ENCODE measurements at places on chromosomes 13 and 19.
A peak's percentile ranks its signal among the peaks of the same experiment; 100 is the strongest.

DNA sequence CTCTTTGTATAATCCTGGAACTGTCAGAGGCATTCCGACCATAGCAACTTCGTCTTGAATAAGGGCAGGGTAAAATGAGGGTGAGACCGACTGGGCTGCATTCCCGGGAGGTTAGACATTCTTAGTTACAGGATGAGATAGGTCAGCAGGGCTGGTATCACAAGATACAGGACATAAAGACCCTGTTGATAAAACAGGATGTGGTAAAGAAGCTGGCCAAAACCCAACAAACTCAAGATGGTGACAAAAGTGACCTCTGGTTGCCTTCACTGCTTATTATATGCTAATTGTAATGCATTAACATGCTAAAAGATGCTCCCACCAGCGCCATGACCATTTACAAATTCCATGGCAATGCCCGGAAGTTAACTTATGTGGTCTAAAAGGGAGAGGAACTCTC, 27.7 kb upstream of the MBNL2 start:
- DNase-seq, result no peak

GRCh38 chr13:40316301-40316700, 350.1 kb downstream of the FOXO1 start:
- no peak for DNase-seq

DNA sequence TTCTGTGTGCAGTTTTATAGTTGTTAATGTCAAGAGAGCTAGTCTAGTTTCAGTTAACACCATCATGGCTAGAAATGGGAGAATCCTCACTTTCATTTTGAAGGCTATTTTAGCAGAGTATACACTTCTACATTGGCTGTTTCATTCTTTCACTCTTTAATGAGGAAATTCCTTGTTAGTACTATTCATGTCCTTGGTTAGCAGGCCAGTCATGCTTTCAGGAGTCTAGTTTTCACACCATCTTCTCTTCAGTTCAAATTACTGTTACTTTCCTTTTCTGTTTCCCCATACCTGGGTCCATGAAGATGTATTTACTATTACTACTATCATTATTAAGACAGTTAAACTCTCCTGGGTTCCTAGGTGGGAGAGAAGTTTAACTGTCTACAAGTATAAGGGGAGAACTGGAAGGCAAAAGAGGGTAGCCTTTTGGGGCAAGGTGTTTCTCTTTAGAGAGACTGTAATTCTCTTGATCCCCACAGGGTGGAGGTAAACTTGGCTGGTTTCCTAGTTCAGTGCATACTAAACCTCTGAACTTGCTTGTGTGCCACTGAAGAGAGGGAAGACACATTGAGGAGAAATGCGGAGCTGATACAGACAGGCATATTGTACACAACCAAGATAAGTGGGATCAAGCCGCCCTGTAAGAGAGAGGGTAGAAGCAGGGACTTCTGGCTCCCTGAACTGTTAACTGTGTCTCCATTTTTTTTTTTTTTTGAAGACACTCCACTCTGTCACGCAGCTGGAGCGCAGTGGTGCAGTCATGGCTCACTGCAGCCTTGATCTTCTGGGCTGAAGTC, 41.3 kb upstream of the IGFL4 start:
- peak; percentile 3 for DNase-seq

DNA sequence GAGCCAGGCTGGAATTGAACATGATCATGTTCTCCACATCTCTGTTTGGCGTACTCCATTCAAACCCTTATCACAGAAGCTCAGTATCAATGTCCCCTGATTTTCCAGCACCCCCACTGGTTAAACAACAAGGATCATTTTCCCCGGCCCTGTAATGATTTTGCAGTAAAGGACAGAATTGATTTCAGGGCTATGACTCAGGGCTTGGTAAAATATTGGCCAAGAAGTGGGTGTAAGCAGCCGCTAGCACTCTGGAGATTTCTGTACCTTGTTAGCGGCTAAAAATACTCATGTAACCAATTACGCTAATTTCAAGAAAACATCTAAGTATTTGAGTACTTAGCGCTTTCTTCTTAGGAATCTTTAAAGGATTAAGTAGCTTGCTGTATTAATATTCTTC, 69.5 kb upstream of the FNDC3A start:
- no peak for DNase-seq

DNA sequence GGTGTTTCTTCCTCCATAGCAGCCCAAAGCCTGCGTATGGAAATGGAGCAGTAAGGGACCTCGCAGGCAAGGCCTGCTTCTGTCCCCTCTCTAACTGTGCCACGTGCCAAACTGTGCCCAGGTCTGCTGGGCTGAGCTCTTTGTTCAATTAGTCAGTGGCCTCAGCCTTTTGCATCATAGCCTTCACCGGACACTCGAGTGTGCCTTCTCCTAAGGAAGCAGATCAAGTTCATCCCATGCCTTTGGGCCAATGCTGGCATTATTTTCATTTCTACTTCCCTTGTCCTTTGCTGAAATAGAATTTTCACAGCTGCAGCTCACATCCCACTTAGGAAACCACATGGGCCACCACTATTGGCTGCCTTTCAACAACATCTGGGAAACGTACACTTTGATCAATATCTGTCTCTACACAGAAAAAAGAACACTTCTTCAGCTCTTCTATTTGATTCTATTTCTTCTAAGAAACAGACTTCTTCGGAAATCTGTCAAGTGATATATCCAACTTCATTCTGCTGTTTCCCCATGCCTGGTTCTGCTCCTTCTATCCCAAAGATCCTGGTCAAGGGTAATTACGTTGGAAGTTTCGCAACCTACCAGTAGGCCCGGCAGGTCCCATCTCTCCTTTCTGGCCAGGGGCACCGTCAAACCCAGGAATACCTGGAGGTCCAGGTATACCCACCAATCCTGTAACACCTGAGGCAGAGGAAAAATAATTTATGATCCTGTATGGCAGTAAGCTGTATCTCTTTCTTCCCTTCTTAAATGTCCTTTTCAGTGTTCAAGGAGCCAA, 143.9 kb downstream of the COL4A1 start:
- DNase-seq, result no peak

Measured in NCI-H1092 (cell line).